ENCODE measurements at places on chromosomes 12 and 14. TPM values are rescaled to one million over a fixed set of nuclear protein-coding genes. Genes with fewer than 3 reads are reported as not detected.

GALNT8 gene
- total RNA-seq: not detected

GRCh38 chr14:103503296-103503695 is 19.3 kb downstream of the CKB start:
- H3K4me3 ChIP-seq: no peak overlapping the region
- peaks cover 3% of the 10 kb centered on the region for H3K4me1 ChIP-seq
- DNase-seq: no peak
- peaks cover 77% of the 10 kb centered on the region for H3K36me3 ChIP-seq
- no peak overlapping the region for H3K27ac ChIP-seq
- no peaks in the 10 kb centered on the region for H3K27me3 ChIP-seq

DNA sequence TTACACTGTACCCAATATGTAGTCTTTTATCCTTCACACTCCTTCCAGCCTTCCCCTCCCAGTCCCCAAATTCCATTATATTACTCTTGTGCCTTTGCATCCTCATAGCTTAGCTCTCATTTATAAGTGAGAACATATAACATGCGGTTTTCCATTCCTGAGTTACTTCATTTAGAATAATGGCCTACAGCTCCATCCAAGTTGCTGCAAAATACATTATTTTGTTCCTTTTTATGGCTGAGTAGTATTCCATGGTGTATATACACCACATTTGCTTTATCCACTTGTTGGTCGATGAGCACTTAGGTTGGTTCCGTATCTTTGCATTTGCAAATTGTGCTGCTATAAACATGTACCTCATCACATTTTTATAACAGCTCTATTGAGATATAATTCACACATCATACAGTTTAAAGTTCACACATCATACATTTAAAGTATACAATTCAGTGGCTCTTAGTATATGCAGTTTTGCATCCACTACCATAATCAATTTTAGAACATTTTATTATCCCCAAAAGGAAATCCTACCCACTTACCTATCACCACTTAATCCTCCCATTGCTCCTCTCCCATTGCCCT is 23.5 kb downstream of the RBMS2 start:
- no peak overlapping the region for H3K27ac ChIP-seq
- H3K4me3 ChIP-seq: no peak overlapping the region
- H3K36me3 ChIP-seq: no peaks in the 10 kb centered on the region
- no peak for DNase-seq
- peaks cover 11% of the 10 kb centered on the region for H3K27me3 ChIP-seq

TTC6 gene
- total RNA-seq: not detected

NGB gene
- not detected for total RNA-seq

DNA sequence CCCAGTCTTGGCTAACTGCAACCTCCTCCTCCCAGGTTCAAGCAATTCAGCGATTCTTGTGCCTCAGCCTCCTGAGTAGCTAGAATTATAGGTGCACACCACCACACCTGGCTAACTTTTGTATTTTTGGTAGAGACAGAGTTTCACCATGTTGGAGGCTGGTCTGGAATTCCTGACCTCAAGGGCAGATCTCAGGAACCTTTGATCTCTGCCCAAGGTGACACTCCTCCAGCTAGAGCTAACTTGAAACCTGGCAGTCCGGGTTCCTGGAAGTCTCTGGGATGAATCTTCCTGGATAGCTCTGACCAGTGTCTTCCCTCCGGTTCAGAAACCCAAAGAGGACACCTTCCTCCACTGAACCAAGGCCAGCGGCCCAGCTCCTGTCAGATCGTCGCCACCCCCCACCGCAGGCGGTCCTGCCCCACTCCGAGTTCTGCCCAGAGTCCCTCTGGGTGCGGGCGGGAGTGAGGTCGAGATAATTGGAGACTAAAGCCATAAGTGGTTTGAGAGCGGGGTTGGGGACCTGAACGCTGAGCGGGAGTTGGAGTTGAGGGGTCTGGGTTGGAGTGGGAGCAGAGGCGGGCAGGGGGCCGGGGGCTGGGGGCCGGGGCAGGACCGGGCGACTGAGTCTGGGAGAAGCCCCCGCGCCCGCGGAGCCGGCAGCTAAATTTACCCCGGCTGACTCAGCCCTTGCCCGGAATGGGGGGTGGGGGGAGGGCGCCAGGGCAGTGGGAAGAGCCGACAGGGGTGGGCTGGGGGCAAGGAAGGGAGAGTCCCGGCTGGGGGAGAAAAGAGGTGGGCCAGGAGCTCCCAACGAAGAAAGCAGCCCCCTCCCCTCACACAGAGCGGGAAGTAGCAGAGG is 4.7 kb downstream of the DDN start:
- no peak for DNase-seq
- H3K4me3 ChIP-seq: no peak overlapping the region
- no peaks in the 10 kb centered on the region for H3K36me3 ChIP-seq
- H3K27ac ChIP-seq: no peak overlapping the region

Data from K562 (cell line).